ENCODE measurements at places on chromosomes 2 and 18. TPM values are rescaled to one million over a fixed set of nuclear protein-coding genes. Genes with fewer than 3 reads are reported as not detected.

GRCh38 chr2:63225964-63226686, 175.5 kb downstream of the OTX1 start:
- no peaks in the 10 kb centered on the region for H3K36me3 ChIP-seq
- H3K27ac ChIP-seq, result no peak overlapping the region
- H3K27me3 ChIP-seq, result no peaks in the 10 kb centered on the region
- H3K4me3 ChIP-seq, result no peak overlapping the region
- DNase-seq, result no peak

- no peaks in the 10 kb centered on the region for H3K4me1 ChIP-seq
- H3K4me3 ChIP-seq, result no peak overlapping the region
- no peaks in the 10 kb centered on the region for H3K27me3 ChIP-seq
- DNase-seq, result no peak
Measured at GRCh38 chr18:32881009-32881408, 108.2 kb upstream of the KLHL14 start.

- no peak for DNase-seq
- H3K27ac ChIP-seq, result no peak overlapping the region
- no peaks in the 10 kb centered on the region for H3K4me1 ChIP-seq
- no peaks in the 10 kb centered on the region for H3K27me3 ChIP-seq
Measured at GRCh38 chr2:44774826-44775492, 166.5 kb upstream of the SIX3 start.

DNA sequence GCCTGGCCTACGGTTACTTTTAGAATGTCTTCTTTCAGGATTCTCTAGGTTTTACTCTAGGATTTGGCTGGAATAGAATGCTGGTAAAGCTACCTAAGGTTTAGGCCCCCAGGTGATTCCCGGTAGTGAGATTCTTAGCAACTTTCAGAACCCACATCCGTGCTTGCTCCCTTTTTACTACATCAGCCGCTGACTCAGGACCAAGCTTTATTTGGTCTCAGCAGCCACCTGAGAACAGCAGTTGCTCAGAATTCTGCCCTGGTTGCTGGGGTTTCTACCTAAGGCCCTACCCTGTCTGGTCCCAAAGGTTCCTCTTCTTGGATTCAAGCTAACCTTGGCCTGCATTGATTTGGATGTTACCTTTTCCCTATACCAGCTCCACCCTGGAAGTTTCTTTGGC, 36.1 kb upstream of the NDUFV2 start:
- no peaks in the 10 kb centered on the region for H3K27me3 ChIP-seq
- H3K36me3 ChIP-seq, result no peaks in the 10 kb centered on the region
- H3K4me3 ChIP-seq, result no peak overlapping the region
- H3K4me1 ChIP-seq, result peaks cover 9% of the 10 kb centered on the region
- DNase-seq, result no peak
- no peak overlapping the region for H3K27ac ChIP-seq

- H3K36me3 ChIP-seq, result no peaks in the 10 kb centered on the region
- no peak overlapping the region for H3K4me3 ChIP-seq
- peaks cover 7% of the 10 kb centered on the region for H3K4me1 ChIP-seq
- DNase-seq, result no peak
Measured at GRCh38 chr2:219272995-219273394, 6.2 kb upstream of the DNAJB2 start.

DNA sequence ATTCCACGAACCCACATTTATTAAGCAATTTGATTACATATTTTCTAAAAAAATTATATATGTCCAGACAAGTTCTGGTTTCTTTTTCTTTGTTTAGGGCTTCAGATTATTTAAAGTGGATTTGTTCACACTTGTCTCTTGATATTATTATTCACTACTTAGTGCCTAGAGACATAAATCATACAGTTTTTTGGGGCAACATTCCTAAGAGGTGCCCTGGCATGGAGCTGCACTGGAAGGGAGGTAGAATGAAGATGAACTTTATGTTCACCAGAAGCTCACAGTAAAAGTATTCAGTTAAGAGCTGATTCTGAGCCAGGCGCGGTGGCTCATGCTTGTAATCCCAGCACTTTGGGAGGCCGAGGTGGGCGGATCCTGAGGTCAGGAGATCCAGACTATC, 762.7 kb upstream of the TMEFF2 start:
- H3K4me1 ChIP-seq, result no peaks in the 10 kb centered on the region
- no peak for DNase-seq
- H3K4me3 ChIP-seq, result no peak overlapping the region
- no peaks in the 10 kb centered on the region for H3K36me3 ChIP-seq

GRCh38 chr2:177692042-177692782, 299.6 kb downstream of the AGPS start:
- H3K27me3 ChIP-seq, result no peaks in the 10 kb centered on the region
- no peaks in the 10 kb centered on the region for H3K4me1 ChIP-seq
- H3K36me3 ChIP-seq, result no peaks in the 10 kb centered on the region

DNA sequence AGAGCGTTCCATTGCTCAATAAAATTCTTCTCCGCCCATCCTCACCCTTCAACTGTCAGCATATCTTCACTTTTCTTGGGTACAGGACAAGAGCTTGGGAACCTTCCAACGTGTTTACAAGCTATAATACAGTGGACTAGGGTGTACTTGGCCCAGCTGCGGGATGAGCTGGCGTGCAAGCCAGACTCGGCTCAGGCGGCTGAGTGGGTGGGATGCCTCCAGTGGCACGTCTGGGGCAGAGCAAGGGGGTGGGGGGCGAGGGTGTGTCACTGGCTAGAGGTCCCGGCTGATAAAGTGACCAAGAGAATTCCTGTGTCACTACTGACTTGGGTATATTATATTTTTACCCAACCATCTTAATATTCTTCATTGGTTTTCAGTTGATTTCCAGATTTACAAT, 179.7 kb downstream of the EVA1A start:
- DNase-seq, result no peak
- no peak overlapping the region for H3K4me3 ChIP-seq
- no peak overlapping the region for H3K27ac ChIP-seq
- H3K27me3 ChIP-seq, result no peaks in the 10 kb centered on the region

TMEM200C gene
- total RNA-seq, result not detected

GRCh38 chr2:78355967-78356366, 669.5 kb upstream of the REG3G start:
- H3K27ac ChIP-seq, result no peak overlapping the region
- no peaks in the 10 kb centered on the region for H3K4me1 ChIP-seq
- H3K4me3 ChIP-seq, result no peak overlapping the region
- no peaks in the 10 kb centered on the region for H3K27me3 ChIP-seq
- no peak for DNase-seq

- H3K4me1 ChIP-seq, result no peaks in the 10 kb centered on the region
- no peak for DNase-seq
- no peak overlapping the region for H3K4me3 ChIP-seq
- no peak overlapping the region for H3K27ac ChIP-seq
Measured at GRCh38 chr2:53515435-53516332, 251.9 kb upstream of the CHAC2 start.

DNA sequence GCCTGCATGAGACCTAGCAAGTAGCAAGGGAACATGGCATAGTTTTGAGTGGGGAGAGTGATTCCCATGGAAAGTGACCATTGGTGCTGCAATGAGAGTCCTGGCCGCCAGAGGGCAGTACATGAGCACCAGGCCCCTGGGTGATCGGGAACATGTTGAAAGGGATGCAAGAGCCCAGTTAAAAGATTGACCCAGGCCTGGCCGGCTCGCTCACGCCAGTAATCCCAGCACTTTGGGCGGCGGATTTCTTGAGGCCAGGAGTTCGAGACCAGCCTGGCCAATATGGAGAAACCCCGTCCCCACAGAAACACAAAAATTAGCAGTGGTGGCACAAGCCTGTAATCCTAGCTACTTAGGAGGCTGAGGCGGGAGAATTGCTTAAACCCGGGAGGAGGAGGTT, 22.2 kb downstream of the FAP start:
- no peak overlapping the region for H3K4me3 ChIP-seq
- no peaks in the 10 kb centered on the region for H3K36me3 ChIP-seq
- peak; percentile 29 for DNase-seq
- H3K27me3 ChIP-seq, result no peaks in the 10 kb centered on the region
- no peak overlapping the region for H3K27ac ChIP-seq

KCNE4 gene
- not detected for total RNA-seq

GRCh38 chr2:69210385-69210784, 176.6 kb downstream of the GFPT1 start:
- H3K27me3 ChIP-seq, result no peaks in the 10 kb centered on the region
- H3K36me3 ChIP-seq, result no peaks in the 10 kb centered on the region
- DNase-seq, result no peak
- no peak overlapping the region for H3K27ac ChIP-seq

GRCh38 chr18:39599251-39599650, 2033.7 kb upstream of the CELF4 start:
- no peaks in the 10 kb centered on the region for H3K36me3 ChIP-seq
- no peak overlapping the region for H3K27ac ChIP-seq
- no peaks in the 10 kb centered on the region for H3K4me1 ChIP-seq
- H3K27me3 ChIP-seq, result no peaks in the 10 kb centered on the region

GRCh38 chr2:11456251-11456650, 9.7 kb downstream of the E2F6 start:
- H3K27me3 ChIP-seq, result no peaks in the 10 kb centered on the region
- H3K4me1 ChIP-seq, result no peaks in the 10 kb centered on the region
- H3K4me3 ChIP-seq, result no peak overlapping the region
- no peak for DNase-seq

DNA sequence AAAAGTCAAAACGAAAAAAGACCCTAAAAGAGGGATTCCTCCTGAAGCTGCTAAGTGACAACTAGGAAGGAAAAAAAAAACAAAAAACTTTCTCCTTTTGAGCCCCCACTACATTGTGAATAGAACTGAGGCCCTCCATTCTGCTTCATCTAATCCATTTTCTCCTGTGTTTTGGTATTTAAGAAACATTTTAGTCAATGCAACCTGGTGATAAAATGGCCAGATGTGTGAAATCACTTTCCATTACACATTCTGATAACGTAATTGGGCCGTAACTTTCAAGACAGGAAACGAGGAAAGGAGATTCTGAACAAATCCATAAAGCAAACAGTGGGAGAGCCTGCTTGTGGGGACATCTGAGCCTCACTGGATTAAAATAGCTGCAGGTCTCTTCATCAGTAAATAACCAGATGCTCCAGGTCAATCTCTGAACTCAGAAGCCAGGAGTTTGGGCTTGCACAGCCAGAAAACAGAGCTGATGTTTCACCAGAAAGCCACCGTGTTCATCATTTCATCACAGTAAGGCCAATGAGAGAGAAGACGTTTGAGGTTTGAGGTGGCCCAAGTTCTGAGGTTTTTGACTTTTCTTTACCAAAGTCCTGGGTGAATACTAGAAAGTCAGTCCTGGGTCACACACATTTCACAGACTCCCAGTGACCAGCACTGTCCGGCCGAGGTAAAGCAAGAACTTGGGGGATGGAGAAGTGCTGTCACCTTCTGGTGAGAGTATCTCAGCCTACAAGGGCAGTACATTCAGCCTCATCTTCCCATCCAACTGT, 47.8 kb downstream of the TGFA start:
- no peaks in the 10 kb centered on the region for H3K36me3 ChIP-seq
- H3K4me3 ChIP-seq, result no peak overlapping the region
- DNase-seq, result no peak
- no peaks in the 10 kb centered on the region for H3K27me3 ChIP-seq
- no peak overlapping the region for H3K27ac ChIP-seq

SLC39A10 gene
- 101 TPM for total RNA-seq

DNA sequence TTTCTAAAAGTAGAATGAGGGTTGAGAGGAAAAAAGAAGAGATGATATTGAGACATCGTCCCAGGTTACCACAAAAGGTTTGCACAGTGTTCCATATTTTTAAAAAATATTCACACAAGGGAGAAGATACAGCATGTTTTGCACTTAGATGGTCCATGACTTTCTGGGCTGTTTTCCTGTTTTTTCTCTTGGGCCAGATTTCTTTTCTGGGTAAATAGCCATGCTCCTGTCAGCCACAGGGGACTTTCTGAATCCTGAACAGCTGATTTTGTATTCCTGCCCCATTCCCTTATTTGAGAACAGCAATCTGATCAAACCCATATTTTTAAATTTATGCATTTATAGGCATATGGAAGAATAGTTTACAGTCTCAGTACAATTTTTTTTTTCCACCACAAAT, 185.9 kb upstream of the NRP2 start:
- no peak overlapping the region for H3K4me3 ChIP-seq
- H3K36me3 ChIP-seq, result no peaks in the 10 kb centered on the region
- H3K4me1 ChIP-seq, result no peaks in the 10 kb centered on the region

L3MBTL4 gene
- 0.49 TPM for total RNA-seq

GRCh38 chr2:228927028-228928010, 343.8 kb downstream of the PID1 start:
- DNase-seq, result no peak
- no peaks in the 10 kb centered on the region for H3K4me1 ChIP-seq
- no peaks in the 10 kb centered on the region for H3K27me3 ChIP-seq
- no peak overlapping the region for H3K4me3 ChIP-seq
- no peak overlapping the region for H3K27ac ChIP-seq

DNA sequence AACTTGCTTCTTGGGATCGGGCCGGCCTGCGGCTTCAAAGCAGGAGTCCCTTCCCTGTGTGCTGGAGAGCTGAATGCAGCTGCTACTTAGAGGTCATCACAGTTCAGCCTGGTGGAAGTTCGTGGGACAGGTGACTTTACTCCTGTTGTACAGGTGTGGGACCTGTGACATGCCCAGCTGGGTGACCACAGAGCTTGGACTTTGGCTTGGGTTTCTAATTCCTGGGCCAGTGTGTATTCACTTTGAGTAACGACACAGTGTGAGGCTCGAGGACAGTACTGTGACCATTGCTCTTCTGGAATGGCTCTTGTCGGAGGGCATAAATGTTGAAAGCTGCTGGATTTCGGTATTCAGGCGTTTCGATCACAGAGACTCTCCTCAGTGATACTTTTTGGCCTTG, 114.5 kb downstream of the STPG4 start:
- H3K36me3 ChIP-seq, result peaks cover 58% of the 10 kb centered on the region
- no peak overlapping the region for H3K27ac ChIP-seq
- no peak overlapping the region for H3K4me3 ChIP-seq
- no peak for DNase-seq
- no peaks in the 10 kb centered on the region for H3K4me1 ChIP-seq
- H3K27me3 ChIP-seq, result no peaks in the 10 kb centered on the region

NT5C1B gene
- total RNA-seq, result not detected

ANKRD53 gene
- total RNA-seq, result 0.20 TPM

ZAP70 gene
- 419 TPM for total RNA-seq

DNA sequence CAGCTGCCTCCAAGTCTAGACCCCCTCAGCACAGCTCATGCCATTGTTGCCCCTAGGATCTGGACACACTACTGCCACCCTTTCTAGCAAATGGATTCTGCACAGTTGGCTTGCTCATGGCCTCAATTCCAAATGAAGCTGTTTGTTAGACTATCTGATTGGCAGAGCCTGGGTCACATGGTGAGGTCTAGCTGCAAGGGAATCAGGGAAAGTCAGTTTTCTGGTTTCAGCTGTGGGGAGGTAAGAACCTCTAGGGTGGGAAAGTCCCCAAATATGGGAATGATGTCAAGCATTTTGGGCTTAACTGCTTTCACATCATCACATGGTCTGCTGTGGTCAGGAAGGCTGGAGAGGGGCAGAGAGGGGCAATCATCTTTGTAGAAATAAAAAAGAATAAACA, 150.4 kb upstream of the ITGA6 start:
- no peak for DNase-seq
- H3K4me3 ChIP-seq, result no peak overlapping the region
- no peaks in the 10 kb centered on the region for H3K27me3 ChIP-seq
- no peaks in the 10 kb centered on the region for H3K4me1 ChIP-seq

SLC16A14 gene
- total RNA-seq, result 0.14 TPM

PDE1A gene
- total RNA-seq, result not detected

- no peaks in the 10 kb centered on the region for H3K27me3 ChIP-seq
- no peak for DNase-seq
- H3K36me3 ChIP-seq, result no peaks in the 10 kb centered on the region
- H3K4me1 ChIP-seq, result no peaks in the 10 kb centered on the region
Measured at GRCh38 chr18:29811519-29811918, 1231.0 kb downstream of the DSC3 start.

GRCh38 chr2:226783885-226784284, 15.7 kb downstream of the IRS1 start:
- H3K27ac ChIP-seq, result no peak overlapping the region
- no peaks in the 10 kb centered on the region for H3K27me3 ChIP-seq
- no peaks in the 10 kb centered on the region for H3K4me1 ChIP-seq
- H3K36me3 ChIP-seq, result no peaks in the 10 kb centered on the region
